Activated CD8-positive, alpha-beta memory T cell treated with anti-CD3 and anti-CD28 coated beads for 1 hour (primary cell): ENCODE measurements at places on chromosomes 4 and X.

DNA sequence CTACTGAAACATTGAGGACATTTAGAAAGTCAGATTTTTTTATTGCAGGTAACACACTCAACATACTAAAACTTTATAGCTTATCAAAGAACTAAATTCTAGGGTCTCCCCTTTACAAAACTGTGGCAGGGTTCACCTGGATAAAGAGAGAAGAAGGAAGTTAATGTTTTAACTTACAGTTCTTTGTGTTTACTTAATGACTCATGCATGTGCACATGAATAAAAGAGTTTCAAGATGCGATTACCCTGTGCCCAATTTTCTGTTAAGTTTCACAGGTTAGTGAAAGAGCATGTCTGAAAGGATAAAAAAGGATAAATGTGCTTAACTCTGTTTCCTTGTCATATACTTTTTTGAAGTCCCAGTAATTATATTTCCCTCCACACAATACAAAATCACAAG lies 16.8 kb downstream of the DCAF8L1 start:
- no peak for DNase-seq

GRCh38 chrX:14006540-14006939 lies 23.2 kb downstream of the GEMIN8 start:
- no peak for DNase-seq

DNA sequence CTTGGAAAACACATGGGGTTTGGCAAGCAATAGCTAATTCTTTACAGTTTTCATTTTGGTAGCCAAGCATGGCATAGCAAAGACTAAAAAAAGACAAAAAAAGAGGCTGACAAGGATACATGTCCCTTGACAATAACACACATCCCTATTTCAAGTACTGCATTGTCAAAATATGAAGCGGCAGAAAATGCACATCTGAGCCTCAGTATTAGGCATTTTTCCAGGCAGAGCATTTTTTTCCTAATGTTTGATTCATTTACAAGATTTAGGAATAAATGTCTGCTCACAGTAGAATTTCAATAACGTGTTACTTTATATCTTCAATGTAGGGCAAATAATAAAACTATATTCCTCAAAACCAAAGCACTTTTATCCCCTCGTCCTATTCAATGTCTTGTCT lies 216.3 kb upstream of the PCDH18 start:
- DNase-seq = no peak

DNA sequence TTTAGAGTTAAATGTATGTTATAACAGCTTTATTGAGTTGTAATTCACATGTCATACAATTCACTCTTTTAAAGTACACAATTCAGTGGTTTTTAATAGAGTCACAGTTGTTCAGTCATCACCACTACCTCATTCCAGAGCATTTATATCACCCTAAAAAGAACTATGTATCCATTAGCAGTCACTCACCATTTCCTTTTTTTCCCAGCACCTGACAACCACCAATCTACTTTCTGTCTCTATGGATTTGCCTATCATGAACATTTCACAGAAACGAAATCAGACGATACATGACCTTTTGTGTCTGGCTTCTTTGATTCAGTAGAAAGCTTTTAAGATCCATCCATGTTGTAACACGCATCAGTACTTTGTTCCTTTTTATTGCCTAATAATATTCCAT lies 52.9 kb upstream of the FRAS1 start:
- no peak for DNase-seq

- no peak for DNase-seq
These were observed 27.0 kb upstream of the GPR78 start for GRCh38 chr4:8553216-8553615.

DNA sequence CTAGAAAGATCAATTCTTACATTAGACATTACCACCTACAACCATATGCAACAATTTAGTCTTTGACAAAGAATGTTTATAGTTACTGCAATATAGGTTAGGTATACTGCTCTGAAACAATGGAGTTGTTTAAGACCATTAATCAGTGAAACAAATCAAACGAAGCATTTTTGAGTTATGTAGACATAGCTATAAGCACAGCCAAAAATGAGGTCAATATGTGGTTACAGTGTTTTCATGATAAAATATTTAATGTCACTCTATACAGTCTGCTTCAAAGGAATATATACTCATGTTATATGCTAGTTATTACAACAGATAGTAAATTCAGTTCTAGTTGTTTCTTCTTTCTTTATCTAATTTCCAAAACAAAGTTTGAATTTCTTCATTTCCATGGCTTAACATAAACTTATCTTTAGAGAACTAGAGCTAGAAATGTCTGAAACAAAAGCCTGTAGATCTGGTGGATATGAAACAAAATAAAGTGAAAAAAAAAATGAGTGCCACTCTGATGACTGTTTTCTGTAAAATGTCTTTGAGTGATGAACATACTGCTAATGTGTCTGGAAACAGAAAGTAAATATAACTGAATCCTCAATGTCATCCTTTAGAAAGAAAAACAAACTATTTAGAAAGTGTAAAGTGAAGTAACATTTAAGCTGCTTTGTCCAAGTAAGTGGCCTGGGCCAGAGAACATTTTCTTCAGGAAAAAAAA lies 809.0 kb downstream of the FAT4 start:
- no peak for DNase-seq

DNA sequence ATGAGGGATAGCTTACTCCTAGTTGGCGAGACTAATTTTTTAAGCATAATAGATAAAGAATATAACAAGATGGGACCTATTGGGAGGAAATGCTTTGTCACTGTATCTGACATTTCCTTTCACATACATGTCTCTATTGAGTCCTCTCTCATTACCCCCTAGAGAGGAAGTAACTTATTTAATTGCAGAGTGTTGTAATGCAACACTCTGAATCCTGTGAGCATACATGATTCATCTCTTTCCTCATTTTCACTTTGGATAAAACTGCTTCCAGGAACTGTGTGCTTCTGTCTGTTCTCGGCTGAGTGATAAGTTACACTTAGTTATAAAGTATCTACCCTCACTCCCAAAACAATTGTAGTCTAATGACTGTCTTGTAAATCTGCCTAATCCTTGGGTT lies 266.1 kb upstream of the ANXA10 start:
- DNase-seq = no peak

DNA sequence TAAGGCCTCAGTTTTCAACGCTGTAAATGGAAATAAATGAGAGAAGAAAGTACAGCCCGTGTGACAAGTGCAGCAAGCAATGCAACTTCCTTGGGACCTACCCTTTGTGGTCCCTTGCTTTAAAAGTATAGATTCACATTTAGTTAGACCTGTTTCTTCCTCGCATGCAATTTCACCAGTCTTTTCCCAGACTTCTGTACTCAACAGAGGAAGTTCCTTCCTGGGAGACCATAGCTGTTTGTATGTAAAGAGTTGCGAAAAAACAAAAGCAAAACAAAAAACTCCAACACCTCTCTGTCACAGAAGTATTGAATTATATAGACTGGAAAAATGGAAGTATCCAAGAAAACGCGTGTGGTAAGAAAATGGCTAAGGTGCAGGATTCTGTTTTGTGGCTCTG lies 1.1 kb upstream of the IRF2 start:
- no peak for DNase-seq

DNA sequence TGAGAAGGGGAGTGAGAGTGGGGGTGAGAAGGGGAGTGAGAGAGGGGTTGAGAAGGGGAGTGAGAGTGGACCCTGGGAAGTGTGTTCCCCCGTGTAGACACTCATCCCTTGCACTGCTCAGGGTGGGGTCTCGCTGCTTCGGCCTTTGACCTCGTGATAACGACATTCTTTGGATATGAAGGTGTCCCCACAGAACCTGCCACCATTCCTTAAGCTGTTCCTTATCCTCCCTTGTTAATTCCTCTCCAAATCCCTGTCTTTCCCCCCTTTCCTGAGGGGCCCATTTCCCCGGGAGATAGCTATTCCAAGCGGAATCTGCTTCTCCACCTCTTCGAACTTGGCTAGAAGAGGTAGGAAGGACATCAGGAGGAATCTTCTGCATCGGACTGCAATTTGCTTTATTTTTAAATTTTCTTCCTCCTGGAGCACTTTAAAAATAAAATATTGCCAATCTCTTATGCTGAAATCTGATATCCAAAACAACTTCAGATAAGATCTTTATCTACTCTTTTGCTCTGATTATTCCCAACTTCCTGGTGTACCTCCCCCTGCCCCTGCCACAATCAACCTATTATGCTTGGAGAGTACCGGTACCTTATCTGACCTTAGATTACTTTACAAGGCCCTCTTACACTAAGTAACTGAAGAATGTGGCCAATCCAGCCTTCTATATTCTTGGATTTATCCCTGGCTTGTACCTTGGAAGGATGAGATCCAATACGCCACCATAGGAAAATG lies 15.6 kb downstream of the TRIML1 start:
- no peak for DNase-seq

- no peak for DNase-seq
These were observed 44.5 kb upstream of the WDR1 start for GRCh38 chr4:10161146-10161545.
